Airway epithelial cell (primary cell): ENCODE measurements at places on chromosomes 2 and 18. TPM values are rescaled to one million over a fixed set of nuclear protein-coding genes. Genes with fewer than 3 reads are reported as not detected.

Gene UGT1A3
- 0.35 TPM in 1 of 2 replicates, not detected in the other for total RNA-seq

Gene TMEM198
- total RNA-seq: 0.78 and 0.93 TPM in 2 replicates

Gene TUBA3E
- total RNA-seq: not detected in 2 replicates

Gene BCL2
- total RNA-seq: 0.78 and 2.7 TPM in 2 replicates

Gene MC2R
- total RNA-seq: not detected in 2 replicates

Gene TCF23
- total RNA-seq: not detected in 2 replicates
